Stimulated activated naive CD8-positive, alpha-beta T cell treated with anti-CD3 and anti-CD28 coated beads, Interleukin-15, Interleukin-2, amounts not matched to agents 100 U/mL and 50 U/mL, for 24 hours (primary cell): ENCODE measurements at places on chromosomes 4 and X.
A peak's percentile ranks its signal among the peaks of the same experiment; 100 is the strongest.

DNA sequence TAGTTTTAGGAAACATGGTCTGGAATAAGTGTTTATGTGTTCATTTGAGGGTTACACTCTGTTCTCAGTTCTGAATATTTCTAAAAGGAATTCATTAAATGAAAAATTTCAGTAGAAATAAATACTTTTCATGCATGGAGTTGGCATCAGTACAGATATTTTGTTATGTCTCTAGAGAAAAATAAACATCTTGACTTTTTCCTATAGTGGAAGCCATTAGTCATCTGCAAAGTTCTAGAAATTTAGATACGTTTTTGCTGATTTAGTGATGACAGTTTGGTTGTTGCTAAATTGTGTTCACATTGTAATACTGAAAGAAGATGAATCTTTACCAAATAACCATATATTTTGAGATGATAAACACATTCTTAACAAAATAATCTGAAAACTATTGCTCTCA lies 268.2 kb upstream of the TEX13A start:
- no peak for DNase-seq

GRCh38 chr4:141435446-141436225 lies 200.7 kb upstream of the IL15 start:
- no peak for DNase-seq

GRCh38 chrX:43836435-43837184 lies 45.6 kb downstream of the MAOB start:
- no peak for DNase-seq

GRCh38 chr4:73615613-73616012 lies 4.6 kb downstream of the RASSF6 start:
- no peak for DNase-seq

GRCh38 chr4:183571350-183571941 lies 66.6 kb downstream of the ING2 start:
- DNase-seq = no peak

DNA sequence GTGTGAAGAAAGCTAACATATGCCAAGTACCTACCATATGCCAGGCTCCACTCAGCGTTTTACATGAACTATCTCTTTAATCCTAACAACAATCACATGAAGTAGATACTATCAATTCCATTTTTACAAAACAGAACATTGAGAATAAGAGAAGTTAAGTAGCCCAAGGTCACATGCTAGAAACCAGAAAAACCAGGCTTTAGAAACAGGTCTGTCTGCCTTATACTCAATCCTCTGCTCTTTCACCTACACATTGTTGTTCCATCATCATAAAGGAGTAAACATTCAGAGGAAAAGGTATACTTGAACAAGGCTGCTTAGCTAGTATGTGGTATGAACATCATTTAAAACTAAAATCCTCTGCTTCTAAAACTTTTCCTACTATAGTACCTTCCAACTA lies 42.1 kb downstream of the WDFY3 start:
- no peak for DNase-seq

DNA sequence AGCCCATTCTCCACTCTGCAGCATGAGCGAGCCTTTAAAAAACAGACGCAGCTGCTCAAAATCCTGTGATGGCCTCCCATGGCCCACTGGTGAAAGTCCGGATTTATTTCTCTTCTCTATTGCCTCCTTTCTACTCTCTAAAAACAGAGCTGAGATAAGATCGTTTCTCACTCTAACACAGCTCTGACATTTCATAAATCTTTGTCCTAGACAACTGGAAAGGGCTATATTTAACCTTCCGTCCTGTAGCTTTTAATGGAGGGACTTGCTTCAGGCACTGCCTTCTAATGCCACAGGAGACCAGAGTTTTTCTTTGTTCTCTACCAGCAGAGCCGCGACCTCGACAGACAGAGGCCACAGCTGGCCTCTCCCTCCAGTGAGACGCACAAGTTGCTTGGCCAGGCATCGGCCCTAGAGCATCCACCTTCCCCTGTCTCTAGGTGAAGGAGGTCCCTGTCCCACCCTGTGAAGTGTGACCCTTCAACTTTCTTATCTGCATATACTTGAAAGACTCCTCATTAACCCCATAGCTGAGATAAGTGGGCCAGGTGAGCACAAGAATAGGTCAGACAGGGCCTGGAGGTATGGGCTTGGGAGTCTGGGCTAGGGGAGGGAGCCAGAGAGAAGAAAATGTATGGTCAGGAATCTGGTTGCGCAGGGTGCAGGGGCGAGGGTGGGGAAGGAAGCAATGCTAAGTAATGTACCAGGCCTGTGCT lies 50.0 kb downstream of the RTL5 start:
- DNase-seq = no peak

GRCh38 chrX:9207142-9207541 lies 173.2 kb upstream of the FAM9B start:
- no peak for DNase-seq

DNA sequence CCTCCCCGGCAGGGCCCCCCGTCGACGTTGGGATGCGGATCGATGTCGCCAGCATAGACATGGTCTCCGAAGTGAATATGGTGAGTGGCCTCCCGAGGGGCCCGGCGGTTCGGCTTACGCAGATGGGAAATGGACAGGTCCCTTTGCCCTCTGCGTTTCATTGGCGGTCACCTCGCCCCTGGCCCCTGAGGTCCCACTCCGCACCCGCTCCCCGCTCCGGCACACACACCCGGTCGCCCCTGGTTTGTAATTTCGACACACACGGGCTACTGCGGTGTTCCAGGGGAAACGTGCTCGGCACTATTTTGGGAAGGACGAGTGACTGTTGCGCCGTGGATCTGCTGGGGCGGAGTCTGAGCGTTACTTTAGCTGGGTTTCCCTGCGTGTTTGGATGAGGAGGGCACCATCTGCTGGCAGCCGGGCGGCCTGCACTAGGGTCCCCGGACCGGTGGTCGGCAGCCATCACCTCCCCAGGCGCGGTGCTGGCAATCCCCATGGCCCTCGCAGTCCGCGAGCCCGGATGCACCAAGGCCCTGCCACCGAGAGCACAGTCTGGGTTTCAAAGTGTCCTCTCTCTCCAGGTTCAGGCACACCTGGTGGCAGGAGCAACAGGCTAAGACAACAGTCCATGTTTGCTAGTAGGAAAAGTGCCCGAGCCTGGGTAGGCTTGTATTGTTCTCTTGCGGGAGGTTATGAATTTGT lies 1.2 kb downstream of the GABRB1 start:
- peak; percentile 59 for DNase-seq

DNA sequence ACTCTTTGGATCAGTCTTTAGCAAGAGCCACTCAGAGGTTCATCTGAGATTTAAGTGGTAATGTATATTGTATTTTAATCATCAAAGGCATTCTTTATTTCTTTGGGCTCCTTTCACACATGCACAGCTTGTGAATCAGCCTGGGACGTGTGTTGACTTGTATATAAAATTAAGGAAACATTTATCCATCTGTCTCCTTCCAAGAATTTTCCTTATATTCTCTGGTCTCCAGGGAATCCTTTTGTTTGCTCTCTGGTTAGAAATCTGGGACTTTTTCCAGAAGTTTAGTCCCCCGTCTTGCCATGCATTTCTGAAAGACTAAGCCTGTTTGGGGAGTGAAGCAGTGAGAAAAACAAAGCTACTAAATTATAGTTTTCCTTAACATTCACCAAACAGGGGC lies 212.3 kb downstream of the DCAF12L2 start:
- no peak for DNase-seq

GRCh38 chrX:152405561-152405960 lies 45.6 kb downstream of the GABRA3 start:
- DNase-seq = no peak

GRCh38 chr4:163166041-163166579 lies 580 bp downstream of the NAF1 start:
- DNase-seq = peak; percentile 54

DNA sequence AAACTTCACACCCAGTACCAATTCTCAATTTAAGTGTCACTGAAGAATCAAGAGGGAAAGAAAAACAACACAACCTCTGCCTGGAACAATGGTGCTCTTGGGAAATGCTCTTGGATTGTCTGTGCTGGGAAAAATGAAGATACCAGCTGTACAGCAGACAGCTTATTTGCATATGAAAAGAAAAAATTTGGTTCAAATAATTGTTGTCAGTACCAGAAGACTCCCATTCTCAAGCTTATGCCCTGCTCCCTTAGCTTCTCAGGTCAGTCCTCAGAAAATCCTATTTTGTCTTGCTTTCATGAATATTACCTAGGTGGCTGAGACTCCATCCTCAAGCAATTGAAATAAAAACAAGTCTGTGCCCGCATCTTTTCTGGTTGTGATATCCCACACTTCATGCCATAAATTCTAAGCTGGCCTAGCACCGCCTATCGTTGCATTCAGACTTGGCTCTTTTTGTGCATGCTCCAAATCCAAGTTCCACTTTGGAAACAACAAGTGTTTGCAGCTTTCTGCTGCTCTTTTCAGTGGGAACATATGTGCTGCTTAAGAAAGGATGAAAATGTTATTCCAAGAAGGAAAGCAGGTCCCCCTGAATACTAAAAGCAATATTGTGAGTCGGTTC lies 431.6 kb downstream of the INPP4B start:
- no peak for DNase-seq

- DNase-seq = no peak
Observed at GRCh38 chrX:6890544-6891261, 256.8 kb upstream of the STS start.

- peak; percentile 37 for DNase-seq
Observed at GRCh38 chr4:4182835-4183568, 43.7 kb downstream of the OTOP1 start.

GRCh38 chr4:15702941-15703403 lies at the start of gene BST1:
Gene BST1, plus strand, starts transcription at chr4:15703065. Its CDS starts 80 bp downstream, at chr4:15703145.
- peak; percentile 58 for DNase-seq

DNA sequence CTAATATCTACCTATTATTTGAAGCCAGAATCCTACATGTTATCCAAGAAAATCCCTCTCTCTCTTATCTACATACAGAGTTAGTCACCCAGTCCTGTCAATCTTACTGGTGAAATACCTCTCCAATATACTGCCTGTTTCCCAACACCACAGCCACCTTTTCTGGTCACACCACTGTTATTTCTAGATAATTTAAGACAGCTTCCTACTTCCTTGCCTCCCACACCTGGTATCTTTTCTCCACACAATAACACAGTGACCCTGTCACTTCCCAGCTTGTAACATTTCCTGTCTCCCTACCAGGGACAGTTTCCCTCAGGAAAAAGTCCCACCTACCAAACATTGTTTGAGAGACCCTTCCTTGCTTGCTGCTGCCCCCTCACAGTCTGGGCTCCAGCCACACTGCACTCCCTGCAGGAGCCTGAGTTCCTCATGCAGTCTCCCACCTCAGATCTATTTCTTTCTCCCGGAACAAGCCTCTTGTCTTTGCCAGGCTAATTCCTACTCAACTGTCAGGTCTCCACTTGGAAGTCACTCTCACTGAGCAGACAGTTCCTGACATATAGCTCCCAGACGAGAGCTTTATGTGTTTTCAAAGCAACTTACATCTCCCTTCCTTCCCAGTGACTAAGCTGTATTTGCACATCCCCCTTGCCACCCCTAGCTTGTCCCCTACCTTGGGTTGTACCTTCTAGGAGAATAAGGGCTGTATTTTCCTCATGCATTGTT lies 73.6 kb upstream of the QRFPR start:
- no peak for DNase-seq

DNA sequence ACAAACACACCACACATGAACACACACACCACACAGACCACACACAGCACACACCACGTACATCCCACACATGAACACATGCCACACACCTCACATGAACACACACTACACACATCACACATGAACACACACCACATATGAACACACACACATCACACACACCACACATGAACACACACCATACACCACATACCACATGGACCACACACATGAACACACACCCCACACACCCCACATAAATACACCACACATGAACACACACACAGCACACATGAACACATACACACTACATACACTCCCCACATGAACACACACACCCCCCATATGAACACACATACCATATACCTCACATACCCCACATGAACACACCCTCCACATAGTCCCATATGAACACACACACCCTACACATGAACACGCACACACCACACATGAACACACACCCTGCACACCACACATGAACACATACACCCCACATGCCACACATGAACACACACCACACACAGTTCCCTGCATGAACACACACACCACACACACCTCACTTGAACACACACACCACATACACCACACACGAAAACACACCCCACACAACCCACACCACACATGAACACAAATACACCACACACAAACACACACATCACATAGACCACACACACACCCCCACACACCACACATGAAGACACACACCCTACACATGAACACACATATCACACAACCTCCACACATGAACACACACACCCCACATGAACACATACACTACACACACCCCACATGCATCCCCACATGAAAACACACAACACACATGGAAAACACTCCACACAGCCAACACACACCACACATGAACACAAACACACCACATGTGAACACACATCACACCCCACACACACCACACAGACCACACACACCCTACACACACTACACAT lies 18.3 kb downstream of the PNMA6E start:
- DNase-seq = no peak

DNA sequence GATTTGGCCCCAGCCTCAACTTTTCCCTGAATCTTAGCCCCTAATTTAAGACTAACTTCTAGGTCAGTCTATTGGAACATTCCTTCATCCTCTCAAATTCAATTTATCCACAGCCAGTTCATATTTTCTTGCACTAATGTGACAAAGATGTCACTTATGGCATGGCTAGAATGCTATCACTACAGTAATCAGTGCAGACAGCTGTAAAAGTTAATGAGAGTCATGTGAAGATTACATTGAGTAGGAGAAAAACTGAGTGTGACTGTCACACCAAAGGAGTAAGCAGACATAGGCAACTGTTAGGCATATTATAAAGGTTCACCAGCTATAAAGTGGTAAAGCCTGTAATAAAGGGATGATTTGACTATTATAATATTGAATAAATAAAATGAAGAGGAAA lies 42.6 kb downstream of the GABRG1 start:
- DNase-seq = no peak

DNA sequence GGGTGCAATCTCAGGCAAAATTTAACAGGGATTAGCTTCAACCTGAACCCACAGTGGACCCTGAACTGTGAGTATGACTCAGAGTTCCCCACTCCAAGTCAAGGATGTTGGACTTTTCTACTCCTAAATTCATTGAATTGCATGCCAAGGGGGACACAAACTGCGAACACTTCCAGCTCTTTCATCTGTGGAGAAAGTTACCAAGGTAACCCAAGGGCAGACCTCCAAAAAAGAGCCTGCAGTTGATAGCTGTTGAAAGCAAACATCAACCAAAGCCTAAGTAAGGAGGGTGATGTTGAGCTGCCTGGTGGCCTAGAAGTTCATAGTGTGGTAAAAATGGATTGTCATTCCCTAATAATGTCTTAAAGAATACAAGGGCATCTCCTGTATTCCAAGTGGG lies 1242.9 kb downstream of the C4orf33 start:
- DNase-seq = no peak

GRCh38 chrX:12956704-12957534 lies 18.0 kb upstream of the TMSB4X start:
- no peak for DNase-seq

- DNase-seq = no peak
Observed at GRCh38 chr4:41334182-41334581, 77.5 kb downstream of the UCHL1 start.

- no peak for DNase-seq
Observed at GRCh38 chr4:81526706-81527105, 55.0 kb upstream of the RASGEF1B start.
